ENCODE measurements at places on chromosomes 16 and 17. TPM values are rescaled to one million over a fixed set of nuclear protein-coding genes. Genes with fewer than 3 reads are reported as not detected.
A peak's percentile ranks its signal among the peaks of the same experiment; 100 is the strongest.

GRCh38 chr17:43745541-43745940 is 13.1 kb downstream of the SOST start:
- peaks cover 7% of the 10 kb centered on the region for H3K4me1 ChIP-seq
- no peak overlapping the region for H3K4me3 ChIP-seq
- no peak overlapping the region for H3K27ac ChIP-seq
- peaks cover 50% of the 10 kb centered on the region for H3K27me3 ChIP-seq

DNA sequence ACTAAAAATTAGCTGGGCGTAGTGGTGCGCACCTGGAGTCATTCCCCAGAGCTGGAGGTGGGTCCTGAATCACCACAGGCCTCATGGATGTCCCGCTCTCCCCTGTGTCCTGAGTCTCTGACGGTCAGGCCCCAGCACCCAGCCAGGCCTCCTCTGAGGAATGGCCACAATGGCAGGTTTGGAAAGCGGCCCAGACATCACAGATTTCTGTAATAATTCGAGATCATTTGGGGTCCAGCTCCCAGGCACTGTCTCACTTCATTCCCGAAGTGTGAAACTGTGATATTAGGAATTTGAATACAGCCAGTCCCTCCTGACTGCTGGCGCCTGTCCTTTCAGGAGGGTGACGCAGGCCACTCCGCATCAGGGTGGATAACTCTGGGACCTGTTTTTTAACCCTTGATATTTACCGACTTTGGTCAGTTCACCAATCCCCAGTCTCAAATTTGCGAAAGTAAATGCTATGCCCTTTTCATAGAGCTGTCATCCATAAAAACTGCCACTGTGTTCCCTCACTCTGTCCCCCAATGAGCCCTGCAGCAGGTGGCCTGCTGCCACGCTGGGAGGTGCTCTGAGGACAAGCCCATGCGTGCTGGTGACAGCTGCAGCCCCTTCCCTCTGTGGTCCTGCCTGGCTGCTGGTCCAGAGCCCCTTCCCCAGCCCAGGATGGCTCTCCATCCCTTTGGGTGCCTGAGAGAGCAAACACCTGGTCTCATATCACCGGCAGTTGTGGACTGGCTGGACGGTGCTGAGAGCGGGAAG is 28.3 kb upstream of the RPTOR start:
- no peak overlapping the region for H3K4me3 ChIP-seq
- H3K27me3 ChIP-seq: peaks cover 13% of the 10 kb centered on the region
- H3K36me3 ChIP-seq: no peaks in the 10 kb centered on the region
- H3K4me1 ChIP-seq: no peaks in the 10 kb centered on the region
- H3K27ac ChIP-seq: no peak overlapping the region

DNA sequence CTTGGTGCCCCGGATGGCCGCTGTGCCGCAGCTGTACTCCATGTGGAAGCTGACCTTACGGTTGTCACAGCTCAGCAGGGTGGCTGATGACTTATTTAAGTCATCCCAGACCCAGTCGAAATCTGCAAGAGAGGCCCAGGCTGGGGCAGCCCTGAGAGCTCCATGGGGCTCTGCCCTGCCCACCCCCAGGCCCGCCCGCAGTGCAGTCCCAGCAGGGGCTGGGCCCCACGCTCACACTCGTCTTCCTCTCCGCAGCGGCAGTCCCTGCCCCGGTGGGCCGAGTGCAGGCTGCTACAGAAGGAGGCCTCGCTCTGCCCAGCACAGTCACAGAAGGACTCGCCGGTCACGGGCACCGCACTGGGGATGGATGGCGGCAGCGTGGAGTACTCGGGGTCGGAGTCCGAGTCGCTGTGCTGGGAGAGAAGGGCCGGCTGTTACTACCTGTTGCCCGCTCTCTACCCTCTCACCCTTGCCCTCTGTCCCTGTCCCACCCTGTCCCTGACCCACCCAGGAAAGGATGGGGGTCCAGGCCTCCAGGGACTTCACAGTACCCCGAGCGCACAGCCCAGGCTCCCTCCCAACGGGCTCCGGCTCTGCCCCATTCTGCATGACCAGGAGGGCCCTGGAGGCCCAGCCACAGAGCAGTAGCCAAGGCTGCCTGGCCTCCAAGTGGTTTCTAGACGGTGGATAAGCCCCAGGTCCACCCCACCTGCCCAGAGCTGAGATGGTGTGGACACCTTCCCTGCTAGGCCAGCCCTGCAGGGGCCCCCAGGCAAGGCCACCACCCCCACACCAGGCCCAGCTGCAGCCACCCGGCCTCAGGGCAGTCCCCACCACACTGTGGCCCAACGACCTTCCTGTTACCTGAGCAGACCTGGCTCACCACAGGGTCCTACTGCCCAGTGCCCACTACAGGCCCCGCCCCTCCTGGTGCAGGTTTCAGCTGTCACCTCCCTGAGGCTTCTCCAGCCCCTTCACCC is 3.9 kb downstream of the SPSB3 start:
- no peaks in the 10 kb centered on the region for H3K27me3 ChIP-seq
- H3K4me3 ChIP-seq: no peak overlapping the region
- DNase-seq: no peak
- peaks cover 23% of the 10 kb centered on the region for H3K4me1 ChIP-seq

DNA sequence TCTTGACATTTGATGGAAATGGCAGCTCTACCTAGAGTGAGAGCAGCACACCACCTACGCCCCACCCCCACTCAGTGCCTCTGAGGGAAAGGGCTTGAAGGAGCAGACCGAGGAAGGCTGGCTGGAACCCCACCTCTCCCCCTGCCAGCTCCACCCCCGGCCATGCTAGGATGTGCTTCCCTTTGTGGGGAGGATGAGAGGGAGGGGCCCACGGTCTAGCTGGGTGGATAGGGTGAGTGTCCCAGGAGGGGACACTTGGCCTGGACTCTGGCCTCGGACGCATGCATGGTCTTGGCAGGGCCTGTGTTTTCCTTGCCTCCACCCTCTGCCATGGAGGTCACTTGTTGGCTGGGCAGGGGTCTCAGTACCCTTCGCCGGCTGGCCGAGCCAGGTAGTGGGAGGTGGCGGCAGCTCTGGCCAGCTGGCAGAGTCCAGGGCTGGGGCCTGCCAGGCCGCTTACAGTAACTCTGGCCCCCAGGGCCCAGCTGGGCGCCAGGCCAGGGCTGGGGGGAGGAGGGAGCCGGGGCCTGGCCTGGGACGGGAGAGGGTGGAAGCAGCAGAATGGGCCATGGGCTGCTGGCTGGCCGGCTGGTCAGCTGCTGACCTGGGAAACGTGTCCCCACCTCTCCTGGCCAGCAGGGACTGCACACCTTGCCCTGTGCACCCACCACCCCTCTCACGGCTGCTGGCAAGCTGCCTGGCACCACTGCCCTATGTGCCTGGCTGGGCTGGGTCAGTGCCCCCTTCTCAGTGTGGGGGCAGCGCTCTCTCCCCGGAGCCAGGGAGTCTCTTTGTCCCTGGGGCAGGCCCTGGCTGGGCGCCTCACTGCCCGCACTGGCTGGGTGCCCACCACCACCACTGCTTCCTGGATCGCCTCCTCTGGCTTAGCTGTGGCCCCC is 23.0 kb downstream of the RARA start:
- peak overlapping the region; percentile 50 for H3K27ac ChIP-seq
- H3K4me3 ChIP-seq: no peak overlapping the region
- H3K27me3 ChIP-seq: no peaks in the 10 kb centered on the region
- peaks cover 78% of the 10 kb centered on the region for H3K4me1 ChIP-seq
- H3K36me3 ChIP-seq: peaks cover 34% of the 10 kb centered on the region
- DNase-seq: no peak

DNA sequence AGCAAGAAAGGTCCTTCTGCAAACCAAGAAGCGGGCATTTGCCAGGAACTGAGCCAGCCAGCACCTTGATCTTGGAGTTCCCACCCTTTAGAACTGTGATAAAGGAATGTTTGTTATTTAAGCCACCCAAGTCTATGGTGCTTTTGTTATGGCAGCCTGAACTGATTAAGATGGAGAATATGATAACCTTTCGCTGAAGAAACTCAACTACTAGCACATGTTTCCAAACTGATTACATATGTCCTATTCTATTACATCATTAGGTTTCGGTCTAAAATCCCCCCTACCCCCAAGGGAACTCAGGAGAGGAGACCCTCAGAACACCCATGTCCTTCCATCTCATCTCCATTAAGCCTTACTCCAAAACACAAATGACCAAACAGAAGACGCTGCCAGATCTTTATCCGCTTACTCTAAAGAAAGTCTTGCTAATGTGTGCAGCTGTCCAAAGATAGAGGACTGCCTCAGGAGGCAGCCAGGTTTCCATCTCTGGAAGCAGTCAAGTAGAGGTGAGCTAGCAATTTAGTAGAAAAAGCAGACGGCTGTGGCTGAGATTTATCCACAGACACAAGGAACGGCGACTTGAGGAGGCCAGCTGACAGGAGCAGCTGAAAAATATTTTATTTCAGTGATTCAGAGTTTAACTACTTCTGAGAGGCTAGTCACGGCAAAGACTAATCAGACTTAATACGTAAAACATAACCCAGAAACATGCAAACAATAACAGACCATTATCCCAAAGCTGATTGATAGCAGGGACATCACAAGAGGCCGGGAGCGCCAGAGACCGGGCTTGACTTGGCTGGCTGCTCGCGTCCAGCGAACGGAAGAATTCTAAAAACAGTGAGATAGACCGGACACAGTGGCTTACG is 611.4 kb upstream of the CDH5 start:
- no peaks in the 10 kb centered on the region for H3K27me3 ChIP-seq
- no peak overlapping the region for H3K27ac ChIP-seq

GRCh38 chr16:53090591-53091411 is 36.0 kb downstream of the CHD9 start:
- peak; percentile 20 for DNase-seq
- H3K27ac ChIP-seq: peak overlapping the region; percentile 87
- H3K36me3 ChIP-seq: peaks cover 7% of the 10 kb centered on the region

GRCh38 chr16:70728150-70728549 is 42.3 kb upstream of the MTSS2 start:
- H3K4me1 ChIP-seq: no peaks in the 10 kb centered on the region
- no peak overlapping the region for H3K27ac ChIP-seq
- no peak for DNase-seq
- no peaks in the 10 kb centered on the region for H3K27me3 ChIP-seq

- H3K36me3 ChIP-seq: no peaks in the 10 kb centered on the region
- H3K27me3 ChIP-seq: no peaks in the 10 kb centered on the region
- H3K4me3 ChIP-seq: no peak overlapping the region
These were observed 14.2 kb upstream of the SYT17 start for GRCh38 chr16:19153876-19154275.

GRCh38 chr16:68739964-68740627 is 3.0 kb downstream of the CDH1 start:
- peak overlapping the region; percentile 46 for H3K4me3 ChIP-seq
- peak overlapping the region; percentile 74 for H3K27ac ChIP-seq
- no peaks in the 10 kb centered on the region for H3K36me3 ChIP-seq
- H3K4me1 ChIP-seq: peaks cover 30% of the 10 kb centered on the region
- DNase-seq: no peak

GRCh38 chr16:22052980-22053379 is 39.4 kb upstream of the VWA3A start:
- no peak overlapping the region for H3K4me3 ChIP-seq
- H3K27ac ChIP-seq: no peak overlapping the region
- H3K4me1 ChIP-seq: peaks cover 1% of the 10 kb centered on the region
- H3K27me3 ChIP-seq: no peaks in the 10 kb centered on the region

GRCh38 chr17:44787271-44787940 is 28.6 kb downstream of the ADAM11 start:
- no peak overlapping the region for H3K27ac ChIP-seq
- no peaks in the 10 kb centered on the region for H3K36me3 ChIP-seq
- H3K4me3 ChIP-seq: no peak overlapping the region
- no peaks in the 10 kb centered on the region for H3K4me1 ChIP-seq
- H3K27me3 ChIP-seq: no peaks in the 10 kb centered on the region
- DNase-seq: no peak

GRCh38 chr17:45432405-45433158 is at the start of gene ARHGAP27:
Gene ARHGAP27, minus strand, starts transcription at chr17:45432870. Its CDS starts 2,591 bp downstream, at chr17:45430279.
- H3K36me3 ChIP-seq: peaks cover 17% of the 10 kb centered on the region
- no peaks in the 10 kb centered on the region for H3K27me3 ChIP-seq
- DNase-seq: no peak
- peak within 1 kb of the TSS; percentile 83 for H3K4me3 ChIP-seq
- H3K4me1 ChIP-seq: peaks cover 38% of the 10 kb centered on the region

- peaks cover 84% of the 10 kb centered on the region for H3K36me3 ChIP-seq
- no peak overlapping the region for H3K27ac ChIP-seq
- no peak for DNase-seq
- H3K27me3 ChIP-seq: no peaks in the 10 kb centered on the region
- no peak overlapping the region for H3K4me3 ChIP-seq
- H3K4me1 ChIP-seq: no peaks in the 10 kb centered on the region
These were observed 6.9 kb upstream of the RAPGEFL1 start for GRCh38 chr17:40170325-40170724.

GRCh38 chr17:41421116-41421515 is 3.3 kb downstream of the KRT37 start:
- no peak overlapping the region for H3K27ac ChIP-seq
- no peak overlapping the region for H3K4me3 ChIP-seq
- peaks cover 7% of the 10 kb centered on the region for H3K27me3 ChIP-seq
- no peaks in the 10 kb centered on the region for H3K36me3 ChIP-seq
- peaks cover 5% of the 10 kb centered on the region for H3K4me1 ChIP-seq
- DNase-seq: no peak

DNA sequence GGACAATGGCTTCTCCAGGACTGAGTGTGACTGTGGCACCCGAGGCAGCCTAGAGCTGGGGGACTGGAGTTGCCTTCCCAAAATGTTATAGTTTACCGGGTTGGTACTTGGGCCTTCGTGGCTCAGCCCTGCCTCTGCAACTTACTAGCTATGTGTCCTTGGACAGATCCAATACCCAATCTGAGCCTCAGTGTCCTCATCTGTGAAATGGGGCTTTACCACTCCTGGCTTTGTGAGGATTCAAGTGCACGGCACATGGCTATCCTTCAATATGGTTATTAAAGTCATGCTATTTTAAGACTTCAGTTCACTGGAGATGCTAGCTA is 9.6 kb downstream of the IRX5 start:
- peaks cover 79% of the 10 kb centered on the region for H3K27me3 ChIP-seq
- H3K27ac ChIP-seq: no peak overlapping the region
- no peak overlapping the region for H3K4me3 ChIP-seq
- H3K4me1 ChIP-seq: peaks cover 17% of the 10 kb centered on the region
- H3K36me3 ChIP-seq: no peaks in the 10 kb centered on the region

- H3K4me1 ChIP-seq: no peaks in the 10 kb centered on the region
- H3K27ac ChIP-seq: no peak overlapping the region
- H3K27me3 ChIP-seq: no peaks in the 10 kb centered on the region
These were observed 35.8 kb downstream of the TANC2 start for GRCh38 chr17:63001689-63002394.

DNA sequence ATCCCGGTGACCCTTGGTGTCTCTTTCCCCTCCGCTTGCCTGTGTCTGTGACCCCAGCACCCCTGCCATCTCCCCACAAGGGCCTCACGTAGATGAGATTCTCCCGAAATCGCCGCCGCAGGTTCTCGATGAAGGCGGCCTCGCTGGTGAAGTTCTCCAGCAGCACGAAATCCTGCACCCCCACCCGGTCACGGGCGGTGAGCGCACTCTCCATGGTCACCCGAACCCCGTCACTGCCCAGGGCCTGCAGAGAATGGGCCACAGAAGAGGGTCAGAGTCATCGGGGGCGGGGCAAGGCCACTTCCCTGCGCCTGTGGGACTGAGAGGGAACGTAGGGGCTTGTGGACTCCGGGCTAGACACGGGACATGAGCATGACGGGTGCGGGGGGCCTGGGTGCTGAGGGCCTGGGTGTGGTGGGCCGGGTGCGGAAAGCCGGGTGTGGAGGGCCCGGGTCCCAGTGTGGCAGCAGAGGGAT is 8.4 kb downstream of the MYO1C start:
- H3K27ac ChIP-seq: no peak overlapping the region
- H3K27me3 ChIP-seq: no peaks in the 10 kb centered on the region
- no peak for DNase-seq
- peaks cover 51% of the 10 kb centered on the region for H3K36me3 ChIP-seq
- peak overlapping the region; percentile 94 for H3K4me3 ChIP-seq

The FKBP10 gene
- 0.86 TPM for total RNA-seq

The SRCIN1 gene
- total RNA-seq: 0.24 TPM

The KRT27 gene
- not detected for total RNA-seq

The BCL6B gene
- 0.88 TPM for total RNA-seq

The ZMYND15 gene
- 0.31 TPM for total RNA-seq

The MMP15 gene
- total RNA-seq: 0.60 TPM

The CACNG3 gene
- total RNA-seq: not detected

The MSLN gene
- total RNA-seq: not detected

Measured in activated B cell treated with CpG ODN at 0.5 μM for 24 hours (primary cell).